ENCODE measurements at places on chromosomes 13 and 19. TPM values are rescaled to one million over a fixed set of nuclear protein-coding genes. Genes with fewer than 3 reads are reported as not detected.

DNA sequence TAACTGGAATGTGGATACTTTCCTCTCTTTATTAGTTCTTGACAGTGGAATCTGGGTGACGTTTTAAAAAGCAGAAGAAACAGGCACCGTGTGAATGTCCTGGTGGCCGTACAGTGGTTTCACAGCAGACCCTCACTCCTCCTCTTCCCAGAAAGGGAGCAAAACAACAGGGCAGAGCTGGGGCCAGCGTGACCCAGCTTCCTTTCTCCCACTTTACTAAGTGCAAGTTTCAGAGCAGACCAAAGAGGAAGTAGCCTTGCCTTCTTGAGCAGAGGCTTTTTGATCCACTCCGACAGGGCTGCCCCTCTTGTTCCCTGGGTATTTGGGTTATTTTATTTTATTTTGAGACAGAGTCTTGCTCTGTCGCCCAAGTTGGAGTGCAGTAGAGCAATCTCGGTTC, 19.6 kb upstream of the C19orf33 start:
- H3K4me1 ChIP-seq, result peaks cover 13% of the 10 kb centered on the region
- H3K4me3 ChIP-seq, result no peak overlapping the region
- no peaks in the 10 kb centered on the region for H3K27me3 ChIP-seq
- DNase-seq, result no peak
- no peak overlapping the region for H3K27ac ChIP-seq
- H3K36me3 ChIP-seq, result no peaks in the 10 kb centered on the region

The MBD3L3 gene
- total RNA-seq, result not detected

The ATXN8OS gene
- not detected for total RNA-seq

The DCLK1 gene
- total RNA-seq, result 17.0 TPM

- peaks cover 10% of the 10 kb centered on the region for H3K4me1 ChIP-seq
- H3K27ac ChIP-seq, result no peak overlapping the region
- no peak for DNase-seq
- H3K36me3 ChIP-seq, result no peaks in the 10 kb centered on the region
- no peak overlapping the region for H3K4me3 ChIP-seq
Measured at GRCh38 chr13:105446197-105446596, 1089.3 kb downstream of the EFNB2 start.

GRCh38 chr19:1469255-1470054, 9.6 kb downstream of the C19orf25 start:
- no peaks in the 10 kb centered on the region for H3K36me3 ChIP-seq
- DNase-seq, result no peak
- H3K4me1 ChIP-seq, result peaks cover 2% of the 10 kb centered on the region
- H3K4me3 ChIP-seq, result peak overlapping the region; percentile 57
- no peaks in the 10 kb centered on the region for H3K27me3 ChIP-seq

DNA sequence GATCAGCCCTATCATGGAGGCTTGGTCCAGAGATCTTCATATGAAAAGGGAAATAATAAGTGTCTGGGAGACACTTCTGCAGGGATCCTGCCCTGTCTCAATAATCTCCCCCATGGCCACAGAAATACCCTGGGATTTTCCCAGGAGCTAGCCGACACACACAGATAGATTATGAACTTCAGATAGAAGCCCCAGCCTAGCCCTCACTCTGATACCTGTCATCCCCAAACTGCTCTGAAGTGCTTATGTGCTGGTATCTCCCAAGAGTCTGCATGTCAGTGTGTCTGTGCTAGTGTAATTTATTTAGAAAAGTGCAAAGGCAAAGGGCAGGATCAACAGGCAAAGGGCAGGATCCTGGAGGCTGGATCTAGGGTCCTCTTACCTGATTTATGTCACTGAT, 38.7 kb upstream of the ZNF766 start:
- H3K27ac ChIP-seq, result no peak overlapping the region
- H3K27me3 ChIP-seq, result no peaks in the 10 kb centered on the region
- peaks cover 28% of the 10 kb centered on the region for H3K36me3 ChIP-seq
- no peak for DNase-seq
- no peaks in the 10 kb centered on the region for H3K4me1 ChIP-seq
- no peak overlapping the region for H3K4me3 ChIP-seq

DNA sequence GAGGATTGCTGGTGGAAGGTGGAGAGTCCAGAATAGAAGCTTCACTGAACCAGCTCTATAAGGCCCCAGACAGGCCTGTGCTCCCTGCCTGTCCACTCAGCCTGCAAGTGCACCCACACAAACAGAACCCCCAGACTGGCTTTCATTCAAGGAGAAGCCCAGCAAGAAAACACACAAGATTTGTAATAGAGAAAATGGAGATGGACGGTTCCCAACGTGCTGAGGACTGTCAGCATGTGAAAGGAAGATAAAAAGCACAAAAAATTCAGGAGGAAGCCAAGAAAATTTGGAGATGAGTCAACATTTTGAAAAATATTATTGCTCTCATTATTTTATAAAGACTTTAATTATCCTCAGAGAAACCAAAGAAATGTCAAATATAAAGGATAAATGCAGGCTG, 218.2 kb upstream of the SLC10A2 start:
- H3K27me3 ChIP-seq, result no peaks in the 10 kb centered on the region
- H3K4me3 ChIP-seq, result no peak overlapping the region
- H3K36me3 ChIP-seq, result no peaks in the 10 kb centered on the region
- no peaks in the 10 kb centered on the region for H3K4me1 ChIP-seq
- no peak for DNase-seq

- H3K4me3 ChIP-seq, result peak overlapping the region; percentile 34
- H3K27ac ChIP-seq, result no peak overlapping the region
- DNase-seq, result no peak
- no peaks in the 10 kb centered on the region for H3K36me3 ChIP-seq
- H3K27me3 ChIP-seq, result 0 out of 2 replicates have a peak, but pooled peaks cover 7% of the 10 kb centered on the region
- peaks cover 15% of the 10 kb centered on the region for H3K4me1 ChIP-seq
Measured at GRCh38 chr19:18045307-18046050, 37.5 kb downstream of the ARRDC2 start.

The RDH8 gene
- total RNA-seq, result not detected

The SYMPK gene
- 25.6 TPM for total RNA-seq

DNA sequence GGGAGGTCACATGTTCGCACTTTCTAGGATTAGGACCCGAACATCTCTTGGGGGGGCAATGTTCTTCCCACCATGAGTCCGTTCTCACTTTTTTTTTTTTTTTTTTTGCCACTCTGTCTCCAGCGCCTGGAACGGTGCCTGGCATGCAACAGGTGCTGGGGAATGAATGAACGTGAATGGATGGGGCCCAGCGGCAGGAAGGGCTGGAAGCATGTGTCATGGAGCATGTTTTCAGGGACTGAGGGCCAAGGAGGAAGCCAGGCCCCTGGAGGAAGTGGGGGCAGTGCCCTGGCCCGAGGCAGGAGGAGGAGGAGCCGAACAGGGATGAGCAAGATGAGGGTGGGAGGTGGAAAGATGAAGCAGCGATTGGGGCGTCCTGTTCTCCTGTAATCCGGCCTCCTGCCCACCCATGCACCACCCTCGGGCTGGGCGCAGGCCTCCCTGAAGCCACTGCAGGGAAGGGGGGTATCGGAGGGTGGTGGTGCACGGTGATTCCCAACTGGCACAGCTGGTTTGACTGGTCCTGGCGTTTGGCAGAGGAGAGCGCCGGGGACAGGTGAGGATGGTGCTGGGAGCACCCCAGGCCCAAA, 8.8 kb upstream of the SULT2B1 start:
- DNase-seq, result peak; percentile 67
- H3K4me3 ChIP-seq, result no peak overlapping the region
- H3K27ac ChIP-seq, result no peak overlapping the region
- peaks cover 1% of the 10 kb centered on the region for H3K27me3 ChIP-seq
- no peaks in the 10 kb centered on the region for H3K4me1 ChIP-seq

GRCh38 chr13:98653463-98653985, 76.6 kb upstream of the STK24 start:
- H3K27me3 ChIP-seq, result no peaks in the 10 kb centered on the region
- no peak overlapping the region for H3K4me3 ChIP-seq
- H3K4me1 ChIP-seq, result peaks cover 17% of the 10 kb centered on the region
- DNase-seq, result peak; percentile 69
- no peak overlapping the region for H3K27ac ChIP-seq

GRCh38 chr19:4233282-4233853, 4.0 kb downstream of the EBI3 start:
- peak; percentile 73 for DNase-seq
- H3K27ac ChIP-seq, result no peak overlapping the region
- H3K36me3 ChIP-seq, result no peaks in the 10 kb centered on the region
- H3K4me1 ChIP-seq, result peaks cover 9% of the 10 kb centered on the region

GRCh38 chr19:48799358-48800300, 11.2 kb downstream of the BCAT2 start:
- H3K27ac ChIP-seq, result peak overlapping the region; percentile 75
- no peak overlapping the region for H3K4me3 ChIP-seq
- H3K36me3 ChIP-seq, result no peaks in the 10 kb centered on the region
- no peak for DNase-seq
- no peaks in the 10 kb centered on the region for H3K27me3 ChIP-seq

The MRPL34 gene
- total RNA-seq, result 68.5 TPM

The IL11 gene
- 16.7 TPM for total RNA-seq

DNA sequence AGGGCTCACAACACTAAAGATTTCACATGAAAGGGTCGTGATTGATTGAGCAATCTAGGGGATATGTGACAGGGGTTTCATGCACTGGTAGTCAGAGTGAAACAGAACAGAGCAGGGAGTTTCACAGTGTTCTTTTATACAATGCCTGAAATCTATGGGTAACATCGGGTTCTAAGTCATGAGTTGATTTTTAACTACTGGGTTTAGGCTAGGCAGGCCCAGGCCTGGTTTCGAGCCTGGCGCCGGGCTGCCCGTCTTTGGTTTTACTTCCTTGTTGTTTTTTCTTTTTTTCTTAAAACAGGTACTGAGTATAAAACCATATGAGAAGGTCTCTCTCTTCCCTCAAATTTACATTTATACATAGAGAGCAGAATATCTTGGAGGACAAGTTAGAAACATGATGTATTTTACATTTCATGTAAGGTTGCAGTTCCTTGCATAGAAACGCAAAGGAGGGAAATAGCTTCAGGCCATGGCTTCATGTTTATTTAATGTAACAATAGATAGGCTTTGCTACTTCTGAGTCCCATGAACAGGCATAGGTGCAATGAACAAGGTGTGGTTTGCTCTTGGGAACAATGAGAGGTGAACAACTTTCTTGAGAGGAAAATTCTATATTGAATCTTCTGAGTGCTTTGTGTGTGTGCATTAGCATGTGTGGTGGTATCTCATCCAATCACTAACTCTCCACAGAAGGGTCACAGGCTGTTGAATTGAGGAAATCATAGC, 128.9 kb upstream of the RXFP2 start:
- H3K4me3 ChIP-seq, result no peak overlapping the region
- DNase-seq, result no peak
- H3K36me3 ChIP-seq, result no peaks in the 10 kb centered on the region
- no peaks in the 10 kb centered on the region for H3K4me1 ChIP-seq
